ENCODE measurements at places on chromosomes 6 and 20. TPM values are rescaled to one million over a fixed set of nuclear protein-coding genes. Genes with fewer than 3 reads are reported as not detected.
A peak's percentile ranks its signal among the peaks of the same experiment; 100 is the strongest.

GRCh38 chr6:105714846-105715245 lies 312.0 kb upstream of the PREP start:
- DNase-seq, result no peak

DNA sequence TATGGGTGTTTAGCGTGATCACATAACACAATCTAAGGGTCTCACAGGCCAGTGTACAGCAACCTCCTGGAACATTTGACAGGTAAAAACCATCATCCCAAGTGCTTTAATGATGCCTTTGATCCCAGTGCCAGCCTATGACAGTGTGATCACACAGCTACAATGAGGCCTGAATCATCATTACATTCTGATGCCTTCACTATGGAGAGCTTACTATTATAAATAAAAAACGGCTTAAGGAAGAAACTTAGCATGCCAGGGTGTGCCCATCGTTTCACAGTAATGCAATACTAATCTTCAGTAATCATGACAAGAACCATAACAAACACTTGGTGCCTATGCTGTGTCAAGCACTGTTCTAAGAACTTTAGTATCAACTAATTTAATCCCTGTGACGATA lies 11.4 kb downstream of the MAP7 start:
- DNase-seq, result no peak

DNA sequence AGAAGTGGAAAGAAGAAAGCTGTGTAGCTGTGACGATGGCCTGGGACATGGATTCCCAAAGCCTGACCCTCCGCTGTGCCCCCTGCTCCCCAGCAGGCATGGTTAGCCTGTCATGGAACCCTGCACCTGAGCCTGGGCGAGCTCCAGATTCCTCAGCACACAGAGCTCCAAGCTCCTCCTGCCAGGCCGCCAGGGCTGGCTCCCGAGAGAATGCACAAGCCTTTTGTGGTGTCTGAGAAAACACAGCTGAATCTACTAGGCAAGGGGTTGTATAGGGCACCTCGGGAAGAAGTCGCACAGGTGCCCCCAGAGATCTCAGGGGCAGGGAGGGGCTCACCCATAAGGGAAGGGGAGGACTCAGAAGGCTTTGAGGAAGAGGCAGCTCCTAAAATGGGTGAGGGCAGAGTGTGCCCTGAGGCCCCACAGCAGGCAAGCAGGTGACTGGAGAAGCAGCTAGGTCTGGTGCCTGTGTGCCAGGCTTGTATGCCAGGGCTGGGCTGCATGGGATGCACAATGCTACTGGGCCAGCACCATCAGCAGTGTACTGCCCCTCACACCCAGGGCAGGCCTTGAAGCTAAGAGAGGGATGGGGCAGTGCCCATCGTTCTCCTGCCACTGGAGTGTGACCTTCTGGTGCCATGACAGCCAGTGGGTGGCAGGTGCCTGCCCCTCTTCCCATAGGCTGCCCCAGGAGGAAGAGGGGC lies 64.3 kb upstream of the CD93 start:
- DNase-seq, result no peak

DNA sequence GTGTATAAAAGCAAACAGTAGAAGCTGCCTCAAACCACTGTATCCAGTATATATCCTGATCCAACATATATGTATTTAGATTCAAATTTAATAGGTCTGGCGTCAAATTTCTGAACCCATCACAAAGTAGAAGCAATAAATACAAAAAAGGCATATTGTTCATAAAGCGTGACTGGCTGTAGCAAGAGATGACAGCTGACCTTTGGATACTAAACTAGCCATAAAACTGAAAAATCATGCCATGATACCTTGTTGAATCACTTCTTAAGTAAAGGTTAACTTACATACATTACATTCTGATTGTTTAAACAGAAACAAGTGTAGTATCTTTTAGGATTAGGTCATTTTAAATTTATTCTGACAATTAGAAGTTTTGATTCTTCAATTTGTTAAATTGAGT lies 372.0 kb upstream of the FLRT3 start:
- DNase-seq, result no peak

- no peak for DNase-seq
These were observed 146.6 kb upstream of the GLP1R start for GRCh38 chr6:38901802-38902522.

- peak; percentile 50 for DNase-seq
These were observed 19.8 kb upstream of the TREM1 start for GRCh38 chr6:41306187-41306854.

DNA sequence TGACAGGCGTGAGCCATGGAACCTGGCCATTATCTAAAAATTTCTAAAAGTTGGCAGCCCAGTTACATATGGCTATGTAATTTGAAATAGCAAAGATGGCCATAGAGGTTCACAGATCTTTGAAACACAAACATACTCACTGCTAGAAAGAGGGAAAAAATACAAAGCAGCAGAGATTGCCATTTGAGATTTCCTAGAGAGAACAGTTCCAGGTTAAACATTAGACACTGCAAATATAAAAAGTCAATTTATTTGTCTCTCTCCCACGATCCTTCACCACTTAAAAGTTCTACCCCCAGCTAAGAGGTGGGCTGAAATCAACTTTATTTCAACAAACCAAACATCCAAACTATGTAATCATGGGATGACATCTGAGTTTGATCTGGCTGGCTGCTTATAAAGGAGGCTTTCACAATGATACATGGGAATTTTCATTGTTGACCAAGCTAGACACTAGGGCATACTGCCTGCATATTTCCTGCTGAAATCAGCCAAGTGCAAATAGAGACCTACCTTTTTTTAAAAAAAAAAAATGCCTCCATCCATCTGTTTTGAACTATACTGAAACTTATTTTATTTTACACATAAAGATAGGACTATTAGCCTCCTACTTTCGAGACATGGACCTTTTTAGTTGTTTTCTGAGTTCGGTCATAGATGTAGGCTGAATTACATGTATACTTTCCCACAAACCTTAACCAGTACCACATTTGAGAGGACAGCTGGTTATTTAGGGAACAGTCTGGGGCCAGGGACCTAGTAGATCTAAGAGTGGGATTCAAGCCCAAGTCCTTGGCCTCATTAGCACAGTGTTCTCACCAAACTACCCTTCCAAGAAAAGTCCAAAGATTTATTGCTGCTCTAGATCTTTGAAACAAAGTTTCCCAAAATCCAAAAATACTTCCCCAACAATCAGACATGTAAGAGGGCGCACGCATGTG lies 16.6 kb downstream of the DCDC2 start:
- DNase-seq, result no peak

DNA sequence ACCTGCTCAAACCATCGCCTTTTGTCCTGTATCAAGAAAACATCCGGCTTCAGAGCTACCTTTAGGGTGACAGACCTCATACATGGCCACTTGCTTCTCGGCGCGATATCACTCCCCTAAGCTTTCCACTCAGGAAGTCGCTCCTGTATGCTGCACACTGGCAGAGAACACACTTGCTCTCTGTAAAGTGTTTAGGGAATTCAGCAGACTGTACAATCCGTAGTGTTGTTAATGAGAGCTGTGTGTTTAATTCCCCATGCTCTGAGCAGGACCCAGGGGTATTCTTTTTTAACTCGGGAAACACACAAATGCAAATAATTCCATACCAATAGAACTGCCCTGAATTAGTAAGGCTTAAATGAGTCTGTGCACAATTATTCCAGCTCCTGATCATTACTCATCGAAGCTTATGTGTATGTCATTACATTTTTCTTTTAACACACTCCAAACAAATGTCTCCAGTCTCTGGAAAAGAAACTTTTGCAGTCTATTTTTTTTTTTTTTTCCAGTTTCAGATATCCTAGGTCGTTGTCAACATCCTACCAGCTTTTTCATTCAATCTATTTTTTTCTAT lies 338.7 kb upstream of the ARID1B start:
- no peak for DNase-seq

GRCh38 chr20:45892049-45892825 lies 1.1 kb downstream of the CTSA start:
- DNase-seq, result peak; percentile 35

DNA sequence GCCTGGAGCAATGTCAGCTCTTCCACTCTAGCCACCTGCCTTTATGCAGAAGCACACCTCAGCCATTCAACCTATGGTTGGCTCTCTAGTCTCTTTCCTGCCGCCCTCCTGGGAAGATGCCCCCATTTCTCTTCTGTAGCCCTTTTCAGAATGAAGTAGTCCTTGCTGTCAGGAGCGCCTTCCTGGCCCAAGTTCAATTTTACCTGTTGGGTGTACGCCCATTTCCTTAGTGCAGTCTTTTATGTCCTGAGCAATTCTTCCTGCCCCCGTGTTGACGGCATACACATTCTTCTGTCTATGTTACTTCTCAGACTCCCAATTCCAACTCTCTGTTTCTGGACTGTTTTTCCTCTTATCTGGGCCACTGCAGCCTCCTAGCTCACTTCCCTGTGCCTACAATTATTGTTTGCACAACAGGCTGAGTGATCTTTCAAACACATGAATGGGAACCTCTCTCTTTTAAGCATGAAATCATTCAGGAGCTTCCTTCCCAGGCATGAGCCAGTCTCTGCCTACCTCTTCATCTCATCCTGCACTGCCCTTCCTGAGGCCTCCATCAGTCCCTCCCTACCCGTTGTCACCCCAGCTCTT lies 389.2 kb downstream of the CD83 start:
- no peak for DNase-seq

GRCh38 chr20:47351643-47352331 lies 4.7 kb downstream of the ZMYND8 start:
- peak; percentile 62 for DNase-seq

- no peak for DNase-seq
These were observed 7.5 kb downstream of the SFT2D1 start for GRCh38 chr6:166334878-166335277.

DNA sequence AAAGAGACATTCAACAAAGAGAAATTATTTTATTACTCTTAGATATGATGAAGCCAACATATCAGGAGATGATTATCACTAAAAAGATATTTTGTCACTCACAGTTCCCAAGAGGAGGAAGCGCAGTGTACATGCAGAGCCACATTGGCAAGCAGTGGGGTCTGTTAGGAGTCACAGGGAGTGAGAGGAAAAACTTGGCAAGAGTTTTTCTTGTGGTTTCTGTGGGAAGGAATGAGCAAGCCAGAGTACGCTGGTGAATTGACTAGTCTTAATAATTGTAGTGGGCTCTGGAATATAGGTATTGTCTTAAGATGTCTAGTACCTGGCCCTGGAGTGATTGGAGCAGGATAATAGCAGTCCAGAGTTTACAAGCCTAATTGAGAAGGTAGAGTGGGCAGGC lies 1095.2 kb downstream of the GRIK2 start:
- peak; percentile 38 for DNase-seq

GRCh38 chr6:100775667-100776066 lies 105.5 kb downstream of the ASCC3 start:
- no peak for DNase-seq

DNA sequence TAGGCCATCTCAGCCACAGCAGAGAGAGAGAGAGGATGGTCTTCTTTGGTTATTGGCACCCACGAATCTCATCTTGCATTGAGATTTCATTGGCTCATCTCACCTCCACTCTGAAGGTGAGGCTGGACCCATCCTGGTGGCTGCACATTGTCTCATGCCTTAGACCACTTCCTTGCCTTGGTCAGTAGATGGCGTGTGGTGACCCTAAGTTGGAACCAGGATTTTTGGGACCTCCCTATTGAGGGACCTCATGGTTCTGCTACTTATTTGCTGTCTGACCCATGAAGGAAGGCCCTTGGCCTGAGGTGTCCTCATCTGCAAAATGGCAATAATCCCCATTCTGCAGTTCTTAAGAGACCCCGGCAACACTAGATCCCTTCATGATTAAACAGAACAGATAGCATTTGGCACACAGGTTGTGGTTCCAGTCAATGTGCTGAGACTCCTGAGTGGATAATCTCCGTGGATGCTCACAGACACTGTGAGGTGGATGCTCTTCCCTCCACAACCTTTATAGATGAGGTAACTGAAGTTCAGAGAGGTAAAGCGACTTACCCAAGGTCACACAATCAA lies 21.5 kb upstream of the AAR2 start:
- peak; percentile 18 for DNase-seq

- no peak for DNase-seq
These were observed 40.2 kb downstream of the FOXP4 start for GRCh38 chr6:41586252-41587007.

DNA sequence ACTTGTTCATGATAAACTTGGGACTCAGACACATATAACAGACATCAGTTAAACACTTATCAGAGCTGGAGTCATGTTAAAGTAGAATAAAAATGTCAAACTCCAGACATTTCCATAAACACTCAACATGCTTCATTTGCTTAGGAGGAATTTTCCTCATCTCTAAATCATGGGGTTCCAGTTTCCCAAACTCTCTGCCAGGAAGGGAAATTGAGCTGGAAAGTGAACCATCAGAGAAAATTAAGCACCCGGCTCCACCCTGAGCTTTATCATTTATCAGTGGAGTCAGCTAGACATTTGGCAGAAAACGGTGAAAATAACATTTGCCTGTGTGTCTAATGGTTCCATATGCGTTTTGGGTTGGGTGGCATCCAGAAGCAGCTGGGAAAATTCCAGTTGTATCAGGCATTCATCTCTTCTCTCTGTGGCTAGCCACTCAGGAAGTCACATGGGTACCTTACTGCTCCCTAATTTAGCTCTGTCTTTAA lies 25.3 kb upstream of the ZNFX1 start:
- peak; percentile 68 for DNase-seq

GRCh38 chr20:41534170-41534569 lies 84.0 kb downstream of the CHD6 start:
- no peak for DNase-seq

- DNase-seq, result no peak
These were observed 90.0 kb downstream of the PLG start for GRCh38 chr6:160791981-160792418.

- DNase-seq, result no peak
These were observed 134.4 kb upstream of the HMGCLL1 start for GRCh38 chr6:55713436-55713835.

DNA sequence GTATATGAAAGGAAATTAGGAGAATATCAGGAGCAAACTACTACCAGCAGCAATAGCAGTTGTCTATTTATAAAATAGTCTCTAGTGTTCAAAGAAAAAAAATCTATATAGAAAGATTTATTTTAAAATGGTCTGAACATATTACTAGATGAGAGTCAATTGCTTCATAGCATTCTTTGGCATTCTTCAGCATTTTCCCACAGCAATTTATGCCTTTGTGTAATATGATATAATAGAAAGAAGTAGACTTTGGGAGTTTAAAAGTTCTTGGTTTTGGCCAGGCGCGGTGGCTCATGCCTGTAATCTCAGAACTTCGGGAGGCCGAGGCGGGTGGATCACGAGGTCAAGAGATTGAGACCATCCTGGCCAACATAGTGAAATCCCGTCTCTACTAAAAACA lies 157.0 kb upstream of the PLN start:
- DNase-seq, result no peak

GRCh38 chr6:41497994-41498393 lies 48.2 kb upstream of the FOXP4 start:
- DNase-seq, result no peak

UBR2 gene
- total RNA-seq, result 16.3 TPM

PARD6B gene
- total RNA-seq, result 4.7 TPM

PBX2 gene
- total RNA-seq, result 18.1 TPM

CSTF1 gene
- 68.4 TPM for total RNA-seq

PKIB gene
- total RNA-seq, result 4.1 TPM

PRKN gene
- 0.43 TPM for total RNA-seq

KIF25 gene
- total RNA-seq, result not detected

RALGAPA2 gene
- total RNA-seq, result 11.8 TPM

SFTA2 gene
- not detected for total RNA-seq

APOM gene
- 4.2 TPM for total RNA-seq

RGS17 gene
- 6.5 TPM for total RNA-seq

RAD21L1 gene
- 0.07 TPM for total RNA-seq

SSTR4 gene
- total RNA-seq, result not detected

ADGB gene
- not detected for total RNA-seq

EYS gene
- 0.81 TPM for total RNA-seq

ITCH gene
- total RNA-seq, result 40.9 TPM

RRAGD gene
- total RNA-seq, result 33.5 TPM

FIG4 gene
- 18.5 TPM for total RNA-seq

FAM184A gene
- total RNA-seq, result 4.6 TPM

LGSN gene
- not detected for total RNA-seq
